T-cell (primary cell): ENCODE measurements at places on chromosomes 2 and 18.

GRCh38 chr2:197135806-197136205, 174.8 kb downstream of the ANKRD44 start:
- DNase-seq = no peak

DNA sequence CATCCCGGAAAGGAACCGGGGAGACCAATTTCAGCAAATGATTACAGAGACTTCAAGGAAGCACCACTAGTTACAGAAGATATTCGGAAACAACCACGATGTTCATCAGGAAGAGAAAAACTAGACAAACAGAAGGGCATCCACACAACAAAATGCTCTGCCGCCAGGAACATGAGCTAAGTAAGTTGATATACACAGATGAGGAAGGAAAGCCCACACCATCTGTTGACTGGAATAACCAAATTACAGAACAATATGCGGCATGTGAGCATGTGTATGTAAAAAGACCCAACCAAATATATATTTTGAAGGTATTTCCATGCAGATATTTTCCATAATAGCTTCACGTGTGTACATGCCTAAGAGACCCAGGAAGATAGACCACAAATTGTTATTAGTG, 47.0 kb downstream of the ACKR3 start:
- no peak for DNase-seq

DNA sequence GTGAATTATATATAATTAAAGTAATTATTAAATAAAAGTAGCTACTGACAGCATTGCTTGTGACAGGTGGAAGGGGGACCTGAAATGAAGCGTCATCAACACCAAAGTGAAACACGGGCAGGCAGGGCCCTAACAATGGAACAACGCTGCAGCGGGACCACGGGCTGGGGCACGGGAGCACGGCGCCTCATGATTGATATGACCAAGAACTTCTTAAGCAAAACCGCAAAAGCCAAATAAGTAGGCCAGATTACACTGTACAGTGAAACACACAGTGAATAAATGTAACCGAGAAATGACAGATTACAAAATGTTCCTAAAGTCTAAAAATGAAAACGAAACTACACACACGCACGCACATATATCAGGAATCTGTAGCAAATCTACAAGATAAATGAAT, 81.4 kb downstream of the SNTG2 start:
- no peak for DNase-seq

DNA sequence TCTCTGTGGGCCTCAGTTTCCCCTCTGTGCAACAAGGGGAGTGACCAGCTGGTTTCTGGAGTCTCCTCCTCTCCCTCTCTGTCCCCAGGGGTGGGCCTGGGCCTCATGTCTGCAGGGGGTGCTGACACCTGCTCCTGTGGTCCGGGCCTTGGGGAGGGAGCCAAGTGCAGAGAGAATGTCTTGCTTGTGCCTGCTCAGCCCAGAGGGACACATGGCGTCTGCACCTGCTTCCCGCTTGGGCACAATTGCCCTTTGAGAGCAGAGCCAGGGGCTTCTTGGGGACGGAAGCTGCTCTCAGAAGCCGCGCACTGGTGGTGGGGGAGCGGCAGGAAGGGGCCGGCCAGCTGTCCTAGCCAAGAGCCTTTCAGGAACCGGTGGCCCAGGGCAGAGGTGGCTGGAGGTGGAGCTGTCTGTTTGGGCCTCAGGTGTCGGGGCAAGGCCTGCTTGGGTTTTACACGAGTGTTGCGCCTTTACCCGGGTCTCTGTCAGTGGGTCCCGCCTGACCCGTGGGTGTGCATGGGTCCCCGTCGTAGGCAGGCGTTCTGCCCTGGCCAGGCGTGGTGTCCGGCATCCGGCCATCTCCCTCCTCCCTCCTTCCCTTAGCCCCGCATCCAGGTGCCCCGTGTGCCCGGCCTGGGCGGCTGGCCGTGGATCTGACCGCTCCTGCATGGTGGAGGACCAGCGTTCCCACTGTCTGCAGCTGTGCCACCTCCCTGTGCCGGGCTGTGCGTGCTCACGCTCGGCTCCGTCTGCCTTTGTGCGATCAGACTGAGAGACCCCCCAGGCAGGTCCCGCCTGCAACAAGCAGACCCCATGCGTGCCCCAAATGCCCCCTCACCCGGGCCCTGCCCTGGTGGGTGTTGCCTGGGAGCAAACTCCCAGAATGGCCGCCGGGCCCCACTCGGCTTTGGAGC, 4.0 kb downstream of the NEU4 start:
- DNase-seq = no peak

- DNase-seq = no peak
Measured at GRCh38 chr2:28616396-28616999, 120.6 kb downstream of the PLB1 start.

DNA sequence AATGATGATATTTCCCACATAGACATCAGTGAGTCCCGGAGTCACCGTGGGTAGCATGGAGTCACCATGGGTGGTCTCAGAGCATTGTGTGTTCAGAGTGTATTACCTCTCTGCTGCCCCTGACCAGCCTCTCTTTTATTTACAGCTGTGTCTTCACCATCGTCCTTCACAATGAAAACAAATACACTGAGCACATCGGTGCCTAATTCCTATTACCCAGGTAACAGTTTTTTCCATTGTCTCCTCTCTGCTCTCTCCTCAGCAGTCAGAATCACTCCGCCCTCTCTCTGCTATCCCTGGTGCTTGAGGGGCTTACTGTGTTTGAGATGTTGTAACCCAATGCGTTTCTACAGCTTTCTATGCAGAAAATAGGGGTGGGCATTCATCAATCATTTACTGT, 361.5 kb upstream of the RAB12 start:
- DNase-seq = no peak

GRCh38 chr2:106332054-106332453, 136.2 kb downstream of the RGPD3 start:
- DNase-seq = no peak

DNA sequence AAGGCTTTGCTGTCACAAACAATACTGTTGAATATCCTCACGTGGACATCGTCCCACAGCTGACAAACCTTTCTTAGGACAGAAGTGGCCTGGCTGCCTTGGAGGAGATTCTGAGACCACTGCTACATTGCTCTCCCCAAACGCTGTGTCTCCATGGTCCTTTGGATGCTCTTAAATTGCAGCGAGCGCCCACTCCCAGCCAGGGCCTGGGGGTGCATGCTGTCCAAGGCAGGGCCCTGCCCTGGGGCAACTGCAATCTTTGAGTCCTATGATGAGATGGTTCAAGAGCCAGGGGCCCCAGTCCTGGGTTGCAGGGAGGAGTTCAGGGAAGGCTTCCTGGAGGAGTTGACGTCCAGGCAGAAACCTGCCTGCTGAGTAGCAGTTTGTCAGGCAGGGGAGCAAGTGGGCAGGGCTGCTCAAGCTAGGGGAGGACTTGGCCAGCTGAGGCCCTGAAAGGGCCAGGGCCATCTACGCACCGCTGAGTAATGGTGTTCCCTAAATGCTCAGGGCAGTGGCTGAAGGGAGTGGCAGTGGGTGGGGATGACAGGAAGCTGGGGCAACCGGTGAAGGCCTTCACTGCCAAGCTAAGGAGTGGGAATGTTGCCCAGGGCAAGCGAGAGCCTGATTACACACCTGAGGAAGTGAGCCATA, 10.8 kb upstream of the SDC1 start:
- DNase-seq = no peak

- DNase-seq = no peak
Measured at GRCh38 chr2:54864727-54865126, 141.3 kb downstream of the EML6 start.
